CD4-positive, alpha-beta T cell treated with Interleukin-17A for 1 hour (primary cell): ENCODE measurements at places on chromosomes 7 and 10.

DNA sequence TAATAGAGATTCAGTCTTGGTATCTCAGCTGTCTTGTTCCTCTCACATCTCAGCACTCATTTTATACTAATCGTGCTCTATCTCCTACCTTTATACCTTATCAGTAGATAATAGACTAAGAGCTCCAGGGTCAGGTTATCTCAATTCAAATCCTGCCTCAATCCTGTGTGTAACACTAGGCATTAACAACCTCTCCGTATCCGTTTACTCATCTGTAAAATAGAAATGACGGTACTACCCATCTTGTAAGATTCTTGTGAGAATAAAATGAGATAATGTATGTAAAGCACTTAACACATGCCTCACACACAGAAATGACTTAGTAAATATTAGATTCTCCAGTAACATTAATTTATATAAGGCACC is 622 bp upstream of the P4HA1 start:
- DNase-seq: no peak

- peak; percentile 43 for DNase-seq
These were observed 54.4 kb downstream of the MCMBP start for GRCh38 chr10:119817991-119818888.

DNA sequence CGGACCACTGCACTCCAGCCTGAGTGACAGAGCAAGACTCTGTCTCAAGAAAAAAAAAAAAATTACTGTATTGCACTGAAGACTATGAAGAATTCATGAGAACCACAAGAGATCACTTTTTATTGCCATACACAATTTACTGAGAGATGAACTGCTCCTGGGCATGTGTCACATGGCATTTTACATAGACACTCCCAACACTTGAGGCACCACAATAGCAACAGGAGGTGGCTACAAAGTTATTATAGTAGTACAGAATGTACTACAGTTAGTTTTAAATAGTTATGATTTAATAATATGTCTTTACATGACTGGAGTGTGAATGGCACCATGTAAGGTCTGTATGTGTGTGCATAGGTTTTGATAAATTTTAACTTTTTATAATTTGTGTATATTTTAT is 70.6 kb downstream of the KMT2E start:
- DNase-seq: no peak

- DNase-seq: no peak
These were observed 121.5 kb upstream of the PRR15 start for GRCh38 chr7:29442146-29442545.

DNA sequence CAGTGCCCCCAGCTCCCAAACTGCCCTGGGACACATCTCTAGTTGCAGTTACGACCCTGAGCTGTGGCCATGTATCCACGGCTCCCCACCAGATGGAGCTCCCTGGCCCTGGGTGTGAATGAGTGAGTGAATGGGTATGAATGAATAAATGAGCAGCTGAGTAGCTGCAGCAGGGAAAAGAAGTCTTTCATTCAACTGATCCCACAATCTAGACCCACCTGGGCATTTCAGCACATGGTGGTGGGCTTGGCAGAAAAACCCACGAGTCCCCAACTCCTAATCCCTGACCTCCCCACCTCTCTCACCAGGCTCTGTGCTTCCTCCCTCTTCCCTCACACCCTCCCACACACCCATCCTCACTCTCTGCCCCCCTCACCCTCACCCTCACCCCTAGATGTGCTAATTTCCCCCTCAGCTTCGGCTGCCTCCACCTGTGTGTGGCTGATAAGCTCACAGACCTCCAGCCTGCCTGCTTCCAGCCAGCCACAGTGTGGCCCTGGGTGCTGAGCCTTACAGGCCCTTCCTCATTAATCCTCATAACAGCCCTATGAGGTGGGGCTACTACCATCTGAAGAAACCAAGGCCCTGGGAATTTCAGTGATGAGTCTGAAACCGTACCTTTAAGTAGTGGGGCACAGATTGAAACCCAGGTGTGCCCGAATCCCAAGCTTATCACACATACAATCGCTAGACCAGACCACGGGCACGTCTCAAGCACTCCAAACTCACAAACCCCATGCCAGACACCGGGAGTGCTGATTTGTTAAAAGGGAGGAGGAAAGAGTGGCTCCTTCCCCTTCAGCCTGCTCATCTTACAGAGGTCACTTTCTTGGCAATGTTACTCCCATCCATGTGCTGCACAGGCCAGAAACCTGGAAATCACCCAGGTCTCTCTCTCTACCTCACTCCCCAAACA is 2.2 kb upstream of the ATP6V1F start:
- DNase-seq: no peak

- no peak for DNase-seq
These were observed 565.5 kb downstream of the GALNT17 start for GRCh38 chr7:71697400-71697799.

DNA sequence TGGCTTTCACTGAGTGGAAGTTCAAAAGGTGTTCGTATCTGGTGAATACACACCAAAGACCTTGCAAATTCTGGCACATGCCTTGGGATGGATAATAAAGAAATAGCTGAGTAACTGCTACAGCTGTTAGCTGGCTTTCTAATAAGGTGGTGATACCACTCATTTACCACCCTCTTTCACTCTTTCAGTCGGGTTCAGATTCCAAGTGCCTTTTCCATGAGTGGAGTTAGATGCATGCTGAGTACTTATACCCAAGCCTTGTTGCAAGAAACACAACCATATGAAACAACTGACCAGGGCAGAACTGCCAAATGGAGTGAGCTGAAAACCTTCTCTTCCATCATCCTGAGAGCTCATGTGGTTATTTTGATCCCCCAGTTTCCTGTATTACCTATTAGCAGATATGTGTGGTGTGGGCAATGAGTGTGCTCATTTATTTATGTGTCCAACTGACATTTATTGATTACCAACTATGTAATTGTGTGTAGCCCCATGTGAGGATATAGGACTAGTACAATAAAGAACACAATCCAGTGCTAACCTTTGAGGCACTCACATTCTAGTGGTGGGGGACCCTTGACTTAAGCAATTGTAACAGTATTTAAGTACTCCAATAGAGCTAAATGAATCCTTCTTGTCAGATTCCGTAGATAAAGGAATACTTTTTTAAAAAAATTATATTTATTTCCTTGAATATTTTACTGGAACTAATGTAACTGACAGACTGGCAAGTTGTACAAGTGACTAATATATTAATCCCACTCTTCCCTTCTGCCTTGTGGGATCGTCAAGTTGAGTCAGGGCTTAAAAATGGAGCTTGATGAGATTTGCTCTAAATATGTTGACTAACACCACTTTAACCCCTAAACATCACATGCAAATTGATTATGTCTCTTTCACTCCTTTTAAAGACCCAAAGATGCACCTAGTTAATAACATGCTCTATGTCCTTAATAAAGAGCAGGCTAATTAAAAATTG is 124.7 kb downstream of the ARID5B start:
- no peak for DNase-seq

GRCh38 chr7:151490456-151491105 is 29.1 kb downstream of the RHEB start:
- no peak for DNase-seq

- no peak for DNase-seq
These were observed 121.5 kb downstream of the KAT6B start for GRCh38 chr10:74947781-74948401.

GRCh38 chr7:78695826-78696225 is 757.6 kb downstream of the MAGI2 start:
- DNase-seq: no peak

DNA sequence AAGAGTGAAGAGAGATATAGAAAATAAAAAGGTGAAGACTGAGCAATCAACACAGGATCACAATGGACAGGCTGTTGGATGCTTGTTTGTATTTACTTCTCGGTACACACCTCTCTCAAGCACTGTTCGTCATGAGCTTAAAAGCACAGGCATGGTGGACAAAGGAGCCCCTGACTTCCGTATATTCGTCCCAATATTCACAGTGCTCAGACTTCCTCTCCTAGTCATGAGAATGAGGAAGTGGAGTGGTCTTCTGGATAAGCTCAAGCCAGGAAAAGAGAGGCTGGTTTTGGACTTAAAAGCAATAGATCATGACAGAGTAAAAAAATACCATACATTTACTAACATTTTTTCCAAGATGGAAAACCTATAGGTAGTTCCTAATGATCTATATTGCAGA is 172.5 kb downstream of the SORCS1 start:
- DNase-seq: no peak

GRCh38 chr10:29142516-29143314 is 146.2 kb upstream of the LYZL1 start:
- no peak for DNase-seq

- DNase-seq: no peak
These were observed 17.2 kb downstream of the CEP41 start for GRCh38 chr7:130423501-130424037.
